CD4-positive, CD25-positive, alpha-beta regulatory T cell (primary cell): ENCODE measurements at places on chromosomes 16 and 17. TPM values are rescaled to one million over a fixed set of nuclear protein-coding genes. Genes with fewer than 3 reads are reported as not detected.

The CFAP52 gene
- polyA plus RNA-seq, result not detected

The CTRB2 gene
- not detected for polyA plus RNA-seq

The CCDC57 gene
- 38.9 TPM for polyA plus RNA-seq

The DNAI2 gene
- polyA plus RNA-seq, result not detected

The TAC4 gene
- polyA plus RNA-seq, result not detected

The ZG16 gene
- polyA plus RNA-seq, result not detected

The SLC16A11 gene
- polyA plus RNA-seq, result 1.2 TPM

The SPPL2C gene
- polyA plus RNA-seq, result not detected

The MLKL gene
- polyA plus RNA-seq, result 15.6 TPM

The UTS2R gene
- polyA plus RNA-seq, result not detected

The HSDL1 gene
- polyA plus RNA-seq, result 6.8 TPM

The TMEM114 gene
- not detected for polyA plus RNA-seq

The HBA2 gene
- polyA plus RNA-seq, result 1.2 TPM

The USP7 gene
- polyA plus RNA-seq, result 7.1 TPM

The SP6 gene
- polyA plus RNA-seq, result not detected

The SYNGR3 gene
- polyA plus RNA-seq, result 0.82 TPM

The CAVIN1 gene
- polyA plus RNA-seq, result 0.31 TPM

The PRSS33 gene
- not detected for polyA plus RNA-seq

The CCL8 gene
- not detected for polyA plus RNA-seq

The ULK2 gene
- polyA plus RNA-seq, result 3.7 TPM

The MSLN gene
- not detected for polyA plus RNA-seq

The ODAD4 gene
- 0.28 TPM for polyA plus RNA-seq

The DOC2B gene
- polyA plus RNA-seq, result not detected

The ADAD2 gene
- polyA plus RNA-seq, result 0.25 TPM

The HOXB5 gene
- not detected for polyA plus RNA-seq

The PHKB gene
- 43.2 TPM for polyA plus RNA-seq

The RPL23 gene
- polyA plus RNA-seq, result 1,347 TPM

The NT5M gene
- polyA plus RNA-seq, result 0.75 TPM

The HNF1B gene
- not detected for polyA plus RNA-seq

The ZNF232 gene
- polyA plus RNA-seq, result 4.6 TPM

The KRT34 gene
- not detected for polyA plus RNA-seq

The GOT2 gene
- polyA plus RNA-seq, result 78.7 TPM

The GPR142 gene
- polyA plus RNA-seq, result not detected
